ENCODE measurements at places on chromosomes 6 and 20.
A peak's percentile ranks its signal among the peaks of the same experiment; 100 is the strongest.

DNA sequence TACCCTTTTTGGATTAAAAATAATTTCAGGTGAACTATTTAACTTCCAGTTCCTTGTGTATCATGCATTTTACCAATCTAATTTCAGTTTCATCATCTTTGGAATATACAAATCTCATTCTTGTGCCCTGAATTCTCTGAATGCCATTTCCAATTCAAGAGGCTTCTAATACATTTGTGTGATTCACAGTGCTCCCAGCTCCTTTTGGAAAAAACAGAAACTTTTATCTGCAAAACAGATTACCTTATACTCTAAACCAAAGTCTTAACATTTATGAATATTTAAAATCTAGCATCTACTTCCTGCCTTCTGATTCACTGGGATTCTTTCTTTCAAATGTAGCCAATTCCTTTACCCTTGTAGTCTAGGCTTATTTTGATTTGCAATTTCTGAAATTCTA lies 11.1 kb upstream of the PEX7 start:
- no peak for DNase-seq

DNA sequence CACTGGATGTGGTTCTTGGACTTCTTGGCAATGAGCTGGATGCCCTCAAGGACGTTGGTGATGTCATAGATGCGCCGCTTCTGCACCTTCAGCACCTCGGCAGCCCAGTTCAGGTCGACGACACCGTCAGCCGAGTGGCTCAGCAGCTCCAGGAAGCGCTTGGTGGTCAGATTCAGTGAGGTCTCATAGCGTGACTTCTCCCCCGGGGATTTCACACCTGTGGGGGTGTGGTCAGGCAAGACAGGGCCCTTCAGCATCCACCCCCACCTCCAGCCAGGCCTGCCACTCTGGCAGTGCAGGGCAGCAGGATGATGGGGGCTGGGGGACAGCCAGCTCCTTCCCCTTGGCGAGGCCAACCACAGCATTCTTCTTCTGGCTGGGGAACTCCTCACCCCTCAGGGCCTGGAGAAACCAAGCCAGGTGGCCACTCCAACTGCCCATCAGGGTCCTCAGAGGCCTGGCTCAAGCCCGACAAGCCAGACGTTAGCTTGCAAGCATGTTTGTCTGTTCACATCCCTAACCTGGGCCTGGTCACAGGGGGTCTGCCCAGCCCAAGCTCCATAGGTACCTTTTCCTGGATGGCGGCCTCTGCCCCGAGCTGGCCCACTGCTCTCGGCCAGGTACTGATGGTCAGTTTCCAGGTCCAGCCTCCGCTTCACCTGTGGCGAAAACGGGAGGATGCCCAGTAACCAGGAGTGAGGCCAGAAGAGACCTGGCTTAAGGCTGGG lies 5.7 kb upstream of the NECAB3 start:
- DNase-seq: no peak

GRCh38 chr6:64831680-64832079 lies 875.3 kb downstream of the EYS start:
- DNase-seq: peak; percentile 29

DNA sequence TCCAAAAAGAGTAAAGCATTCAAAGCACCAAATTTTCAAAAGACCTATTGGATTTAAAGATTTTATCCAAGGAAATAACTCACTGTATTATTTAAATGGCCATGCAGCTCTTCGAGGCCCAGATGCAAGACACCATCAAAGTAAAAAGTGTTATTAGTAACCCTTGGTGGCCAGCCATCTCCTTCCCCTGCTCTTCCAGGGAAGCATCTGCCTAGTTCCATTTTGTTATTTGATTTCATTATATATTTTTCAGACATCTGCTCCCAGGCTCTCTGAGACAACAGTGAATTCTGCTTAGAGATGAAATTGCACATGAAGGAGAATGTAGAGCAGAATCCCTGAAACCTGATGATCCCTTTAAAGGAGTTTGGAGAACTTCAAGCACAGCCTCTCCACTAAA lies 252.3 kb upstream of the TBX18 start:
- DNase-seq: no peak

GRCh38 chr6:96582021-96582420 lies 19.1 kb downstream of the FHL5 start:
- no peak for DNase-seq
